ENCODE measurements at places on chromosomes 4 and X. TPM values are rescaled to one million over a fixed set of nuclear protein-coding genes. Genes with fewer than 3 reads are reported as not detected.

Gene MAOA
- total RNA-seq, result 6.3 TPM

Gene CYLC1
- total RNA-seq, result not detected

Gene FABP2
- total RNA-seq, result not detected

Gene COL4A5
- total RNA-seq, result not detected

Gene SLC2A9
- 1.7 TPM for total RNA-seq

Gene PNMA6F
- not detected for total RNA-seq

Gene CNKSR2
- 7.6 TPM for total RNA-seq

Gene GYG2
- not detected for total RNA-seq

Gene MBNL3
- total RNA-seq, result 15.7 TPM

GRCh38 chr4:182449186-182449929 is 206.2 kb downstream of the TENM3 start:
- no peak for DNase-seq

GRCh38 chrX:7714351-7714750 is 128.6 kb upstream of the VCX start:
- no peak for DNase-seq

DNA sequence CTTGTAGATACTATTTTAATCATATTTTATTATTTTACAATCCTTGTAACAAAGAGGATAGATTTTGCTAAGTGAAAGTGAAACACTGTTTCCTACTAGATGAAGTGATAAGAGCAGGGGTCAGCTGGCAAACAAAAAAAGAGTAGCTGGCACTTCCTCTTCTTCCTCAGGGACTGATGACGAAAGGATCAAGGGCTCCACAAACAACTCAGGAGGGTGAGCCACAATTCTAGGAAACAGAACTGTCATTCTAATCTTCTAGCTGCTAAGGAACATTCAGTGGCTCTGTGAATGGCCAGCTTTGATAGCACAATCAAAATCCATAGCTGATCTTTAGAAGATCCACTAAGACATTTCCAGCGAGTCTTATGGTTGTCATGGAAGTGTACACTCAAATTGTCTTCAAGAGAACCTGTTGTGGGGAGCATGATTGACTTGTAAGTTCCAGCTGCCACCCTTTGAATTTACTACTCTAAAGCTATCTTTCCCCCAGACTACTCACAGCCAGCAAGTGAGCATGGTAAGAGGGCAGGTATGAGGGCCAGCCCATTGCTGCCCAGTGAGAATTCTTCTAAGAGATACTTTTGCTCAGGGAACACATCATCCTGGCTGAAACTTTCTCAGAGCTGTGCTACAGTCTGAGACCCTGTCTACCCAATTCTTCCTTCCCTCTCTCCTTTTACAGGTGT is 275.7 kb upstream of the RASGEF1B start:
- DNase-seq, result no peak

GRCh38 chr4:13963601-13964000 is 336.1 kb upstream of the BOD1L1 start:
- DNase-seq, result no peak

- DNase-seq, result no peak
These were observed 24.5 kb downstream of the SH3RF1 start for GRCh38 chr4:169246279-169246678.

DNA sequence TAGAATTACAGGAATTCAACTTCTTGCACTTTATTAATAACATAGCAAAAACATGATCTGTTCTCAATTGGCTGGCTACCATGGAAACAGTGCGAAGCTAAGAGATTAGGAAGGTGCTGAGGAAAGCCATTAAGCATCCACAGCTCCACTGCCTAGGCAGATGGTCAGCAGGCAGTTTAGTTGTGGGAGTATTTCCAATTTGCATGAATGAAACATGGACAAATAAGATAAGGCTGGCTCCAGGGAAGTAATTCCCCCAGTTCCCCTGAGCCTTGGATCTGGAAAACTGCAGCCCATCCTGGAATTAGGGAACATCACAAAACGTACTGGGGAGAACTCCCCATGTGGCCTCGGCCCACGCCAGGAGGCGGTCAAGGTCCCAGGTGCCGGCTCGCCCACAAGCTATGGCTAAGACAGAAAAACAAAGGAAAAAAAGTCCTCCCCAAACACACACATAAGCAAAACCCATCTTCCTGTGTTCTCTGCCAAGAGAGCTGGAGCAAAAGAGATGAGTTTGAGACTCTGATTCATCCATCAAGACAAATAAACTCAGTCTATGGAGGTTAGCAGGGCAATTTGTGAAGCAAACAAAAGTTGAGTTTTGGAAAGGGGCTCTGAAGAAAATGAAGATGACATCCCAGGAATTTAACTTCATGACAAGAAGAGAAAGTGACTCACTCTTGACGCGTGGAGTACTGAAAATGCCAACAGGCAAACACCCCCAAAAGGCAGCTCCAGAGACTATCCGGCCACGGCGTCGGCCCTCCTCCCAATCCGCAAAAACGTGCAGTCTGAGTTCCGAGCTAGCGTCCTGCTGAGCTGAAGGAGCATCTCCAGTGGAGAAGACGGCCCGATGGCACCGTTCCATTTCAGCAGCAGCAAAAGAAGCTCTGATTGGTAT is 45.1 kb downstream of the IGFBP7 start:
- no peak for DNase-seq

DNA sequence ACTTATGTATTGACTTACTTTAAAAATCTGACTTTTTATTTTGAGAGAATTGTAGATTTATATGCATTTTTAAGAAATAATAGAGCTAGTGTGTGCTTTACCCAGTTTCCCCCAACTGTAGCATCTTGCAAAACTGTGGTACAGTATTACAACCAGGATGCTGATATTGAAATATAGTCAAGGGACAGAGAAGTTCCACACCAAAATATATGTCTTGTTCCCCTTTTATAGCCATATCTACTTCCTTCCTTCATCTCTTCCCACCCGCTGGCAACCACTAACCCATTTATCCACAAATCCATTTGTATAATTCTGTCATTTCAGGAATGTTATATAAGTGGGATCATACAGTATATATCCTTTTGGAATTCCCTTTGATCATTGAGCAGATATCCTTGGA is 16.8 kb downstream of the KDM6A start:
- DNase-seq, result no peak

GRCh38 chr4:97752599-97752998 is 390.7 kb downstream of the STPG2 start:
- no peak for DNase-seq

Data from activated T-cell treated with anti-CD3 and anti-CD28 coated beads, Interleukin-2, amount 50 U/mL, for 72 hours (primary cell).